ENCODE measurements at places on chromosomes 7 and 10. TPM values are rescaled to one million over a fixed set of nuclear protein-coding genes. Genes with fewer than 3 reads are reported as not detected.

DNA sequence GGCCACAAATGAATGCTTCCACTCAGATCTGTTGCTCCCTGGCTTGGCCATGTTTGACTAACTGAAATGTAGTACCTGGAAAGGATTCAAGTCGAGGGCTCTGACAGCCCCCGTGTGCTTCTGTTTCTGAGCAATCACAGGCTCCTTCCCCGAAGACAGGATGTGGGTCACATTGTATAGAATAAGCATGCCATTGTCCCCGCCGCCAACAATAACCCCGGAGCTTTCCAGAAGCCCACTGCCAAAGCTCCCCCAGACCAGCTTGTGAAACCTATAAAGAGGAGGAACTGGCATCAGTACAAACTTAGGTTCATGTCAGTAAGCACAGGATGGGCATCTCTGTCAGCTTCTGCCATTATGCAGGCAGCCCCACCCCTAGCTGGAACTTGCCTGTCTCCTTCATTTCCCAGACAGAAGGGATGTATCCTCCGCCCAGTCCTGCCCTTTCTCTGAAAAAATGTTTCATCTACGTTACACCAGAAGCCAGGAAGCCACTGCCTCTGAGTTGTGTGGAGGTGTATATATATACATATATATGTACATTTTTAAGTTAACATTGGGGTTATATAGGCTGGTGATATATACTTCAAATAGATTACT is 10.3 kb downstream of the SEC31B start:
- DNase-seq = peak; percentile 21

DNA sequence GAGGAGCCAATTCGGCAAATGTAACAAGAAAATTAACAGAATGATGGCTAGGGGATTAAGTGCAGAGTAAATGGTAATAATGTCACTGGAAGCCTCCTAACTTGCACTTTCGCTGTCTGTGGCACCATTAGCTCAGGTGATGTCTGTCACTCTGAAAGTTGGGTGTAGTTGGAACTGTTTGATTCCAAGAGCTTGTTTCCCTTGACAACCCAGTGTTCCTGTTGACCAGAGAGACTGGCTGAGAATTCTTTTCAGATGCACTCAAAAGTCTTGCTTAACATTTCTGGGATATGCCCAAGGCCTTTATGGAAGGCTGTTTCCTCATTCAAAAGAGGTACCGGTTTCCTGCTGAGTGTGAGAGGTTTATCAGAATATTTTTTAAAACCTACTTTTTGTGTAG is 49.6 kb downstream of the PLPP4 start:
- DNase-seq = no peak

DNA sequence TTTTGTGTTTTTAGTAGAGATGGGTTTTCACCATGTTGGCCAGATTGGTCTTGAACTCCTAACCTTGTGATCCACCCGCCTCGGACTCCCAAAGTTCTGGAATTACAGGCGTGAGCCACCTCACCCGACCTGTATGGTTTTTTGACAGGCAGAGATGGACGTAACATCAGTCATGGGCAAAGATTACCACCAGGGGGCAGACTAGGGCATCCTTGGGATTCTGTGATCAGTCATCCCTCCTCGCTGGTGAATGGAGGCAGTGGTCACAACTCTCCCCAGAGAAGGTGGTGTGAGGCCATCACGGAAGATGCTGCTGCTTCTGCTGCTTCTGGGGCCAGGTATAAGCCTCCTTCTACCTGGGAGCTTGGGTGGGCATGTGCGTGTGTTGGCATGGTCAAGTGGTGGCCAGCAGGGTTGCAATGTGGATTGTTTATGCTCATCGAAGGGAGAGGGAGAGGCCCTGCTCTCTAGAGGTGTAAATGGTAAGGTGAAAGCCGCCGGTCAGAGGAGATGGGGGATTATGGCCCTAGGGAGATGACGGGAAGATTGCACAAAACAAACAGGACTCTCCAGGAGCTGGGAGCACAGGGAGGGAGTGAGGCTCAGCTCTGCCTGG is 122.7 kb upstream of the PRSS1 start:
- DNase-seq = peak; percentile 87

DNA sequence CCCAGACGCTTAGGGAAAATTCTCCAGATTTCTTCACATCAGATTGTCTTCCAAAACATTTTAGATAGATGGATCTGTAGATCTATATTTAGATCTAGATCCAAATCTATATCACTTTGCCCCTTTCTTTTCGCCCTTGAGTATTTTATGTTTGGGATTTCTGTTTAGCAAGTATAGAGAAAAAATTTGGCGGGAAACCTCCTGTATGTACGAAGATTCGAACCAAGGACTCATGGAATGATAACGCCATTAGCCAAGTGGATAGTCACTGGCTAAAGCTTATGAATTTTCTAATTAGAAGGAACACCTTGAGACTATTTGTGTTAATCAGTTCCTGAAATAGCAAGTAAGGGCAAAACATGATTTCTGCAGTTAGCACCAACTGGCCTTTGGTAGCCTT is 1.2 kb downstream of the THNSL1 start:
- DNase-seq = no peak

DNA sequence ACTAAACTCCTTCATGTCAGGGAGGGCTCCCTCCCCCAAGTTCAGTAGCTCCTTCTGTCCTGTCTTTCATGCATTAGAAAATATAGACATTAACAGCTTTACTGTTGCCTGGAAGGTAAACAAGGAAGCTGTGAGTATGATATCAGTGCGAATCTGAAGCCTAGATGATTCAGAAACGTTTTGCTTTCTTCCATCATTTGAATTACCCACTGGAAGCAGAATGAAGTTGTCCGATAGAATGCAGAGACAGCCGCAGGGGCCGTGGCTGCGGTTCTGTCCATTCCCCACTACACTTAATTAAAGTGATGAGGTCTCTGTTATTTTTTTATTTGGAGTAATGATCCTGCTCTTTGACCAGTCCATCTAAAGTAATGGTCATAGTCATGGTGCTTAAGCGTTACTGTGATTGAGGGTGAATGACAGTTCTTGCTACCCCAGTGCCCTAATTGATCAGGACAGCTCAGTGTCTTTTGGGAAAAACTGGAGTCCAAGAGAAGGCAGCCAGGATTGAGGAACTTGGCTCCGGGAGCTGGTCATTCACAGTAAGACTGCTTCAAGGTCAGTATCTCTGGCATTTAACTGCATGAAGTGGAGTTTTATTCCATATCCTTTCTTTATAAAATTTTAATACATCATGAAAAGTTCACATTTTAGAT is 69.9 kb downstream of the PTPRE start:
- no peak for DNase-seq

GRCh38 chr7:148865283-148865682 is 18.8 kb downstream of the EZH2 start:
- no peak for DNase-seq

- no peak for DNase-seq
These were observed 12.3 kb upstream of the VIM start for GRCh38 chr10:17215782-17216122.

GRCh38 chr7:90830308-90830707 is 234.2 kb downstream of the CDK14 start:
- no peak for DNase-seq

DNA sequence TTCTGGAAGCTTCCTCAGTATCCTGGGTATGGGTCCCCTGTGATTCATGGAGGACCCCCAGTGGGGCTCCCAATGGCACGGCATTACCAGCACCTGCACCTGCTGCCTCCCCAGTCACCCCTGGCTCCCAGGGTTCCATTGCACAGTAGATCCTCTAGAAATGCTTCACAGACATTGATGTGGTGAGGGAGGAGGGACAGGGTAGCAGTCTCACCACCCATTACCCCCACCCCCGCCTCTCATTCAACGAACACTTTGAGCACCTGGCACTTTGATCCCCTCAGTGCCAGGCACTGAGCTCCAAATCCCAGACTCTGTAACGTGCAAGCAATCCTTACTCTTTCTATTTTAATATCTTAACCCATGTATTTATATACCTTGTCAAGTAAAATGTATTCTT is 26.8 kb upstream of the PSAP start:
- DNase-seq = no peak

DNA sequence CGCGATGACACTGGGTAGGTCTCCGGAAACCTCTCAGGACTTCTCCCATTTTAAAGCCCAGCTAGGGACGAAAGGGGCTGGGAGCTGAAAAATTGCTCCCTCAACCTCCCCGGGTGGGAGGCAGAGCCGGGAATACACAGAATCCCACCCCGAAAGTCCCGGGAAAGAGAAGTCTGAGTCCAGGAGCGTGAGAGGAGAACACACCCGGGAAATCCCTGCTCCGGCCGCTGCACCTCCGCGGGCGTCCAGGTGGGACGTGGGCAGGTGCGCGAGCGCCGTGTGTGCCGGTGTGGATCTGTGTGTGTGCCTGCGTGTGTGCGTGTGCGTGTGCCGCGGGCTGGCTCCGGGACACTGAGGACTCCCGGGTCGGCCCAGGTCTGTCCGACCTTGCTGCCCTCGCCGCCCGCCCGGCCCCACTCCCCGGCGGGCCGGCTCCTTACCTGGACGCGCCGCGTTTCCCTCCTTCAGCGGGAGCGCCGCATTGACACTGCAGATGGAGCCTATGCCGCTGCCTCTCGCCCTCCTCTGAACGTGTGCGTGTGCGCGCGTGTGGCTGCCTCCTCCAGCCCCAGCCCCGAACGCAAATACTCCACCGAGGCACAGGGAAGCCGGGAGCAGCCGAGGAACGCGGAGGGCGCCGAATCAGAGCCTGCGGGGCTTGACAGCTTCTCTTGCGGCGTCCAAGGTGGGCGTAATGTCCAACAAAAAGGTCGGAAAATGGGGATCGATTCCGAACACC is at the start of gene PLXNA4:
TSS of gene PLXNA4 (minus strand) at position 489 of the 739 bp plus-strand sequence. CDS start 67,777 bp downstream, outside the sequence.
- no peak for DNase-seq

- no peak for DNase-seq
These were observed 5.5 kb upstream of the PAPSS2 start for GRCh38 chr10:87654212-87654611.

DNA sequence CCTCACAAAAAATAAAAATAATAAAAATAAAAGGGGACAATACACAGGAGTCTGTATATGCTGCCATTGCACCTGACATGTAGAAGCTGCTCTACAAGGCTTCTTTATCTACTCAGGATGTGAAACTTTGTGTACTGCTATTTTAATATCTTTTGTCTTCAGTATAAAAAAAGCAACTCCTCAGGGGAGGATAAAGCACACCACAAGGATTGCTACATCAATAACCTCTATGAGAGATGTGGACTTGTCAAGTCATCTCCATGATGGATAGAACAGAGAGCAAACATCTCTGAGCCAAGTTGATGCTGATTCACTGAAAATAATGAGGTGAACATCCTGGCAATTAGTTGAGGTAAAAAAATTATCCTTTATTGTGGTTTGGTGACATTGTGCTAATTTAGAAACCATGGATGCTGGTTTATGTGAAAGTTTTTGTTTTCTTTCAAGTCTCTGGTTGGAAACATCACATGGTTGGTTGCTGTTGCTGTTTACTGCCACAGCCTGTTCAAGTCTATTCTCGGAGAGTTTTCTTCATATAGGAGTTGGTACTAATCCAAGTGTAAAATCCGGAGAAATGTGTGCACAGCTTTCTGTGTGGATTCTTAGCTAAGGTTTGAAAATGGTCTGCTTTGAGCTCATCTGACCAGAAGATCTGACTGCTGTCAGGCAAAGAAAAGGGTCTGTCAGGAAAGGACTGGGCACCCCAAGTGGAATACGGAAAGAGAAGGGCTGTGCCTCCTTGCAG is 1.5 kb upstream of the HECW1 start:
- DNase-seq = no peak

DNA sequence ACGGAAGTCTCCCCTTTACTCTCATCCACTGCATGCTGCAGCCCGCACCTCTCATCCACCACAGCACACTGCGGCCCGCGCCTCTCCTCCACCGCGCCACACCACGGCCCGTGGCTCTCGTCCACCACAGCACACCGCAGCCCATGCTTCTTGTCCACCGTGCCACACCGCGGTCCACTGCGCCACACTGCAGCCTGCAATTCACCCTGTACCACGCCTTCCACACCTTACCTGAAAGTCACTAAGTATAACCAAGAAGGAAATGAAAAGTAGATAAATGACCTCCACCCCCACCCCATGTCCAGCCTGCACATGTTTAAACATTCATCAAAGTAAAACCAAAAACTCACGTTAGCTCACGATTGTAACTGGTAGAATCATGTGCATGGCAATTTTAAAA is 176.1 kb downstream of the DIP2C start:
- DNase-seq = no peak

MLXIPL gene
- 0.03 TPM for total RNA-seq

ITIH5 gene
- 14.2 TPM for total RNA-seq

LDB3 gene
- total RNA-seq = 0.88 TPM

SPAM1 gene
- not detected for total RNA-seq

PAPOLB gene
- not detected for total RNA-seq

PRKCQ gene
- total RNA-seq = not detected

SPDYE11 gene
- total RNA-seq = not detected
